Neural crest cell (in vitro differentiated cells): ENCODE measurements at places on chromosomes 11 and 22.

GRCh38 chr22:46480396-46480795, 57.0 kb downstream of the CELSR1 start:
- no peak overlapping the region for H3K4me3 ChIP-seq
- no peak for DNase-seq
- peaks cover 21% of the 10 kb centered on the region for H3K27me3 ChIP-seq

- H3K27me3 ChIP-seq: peaks cover 2% of the 10 kb centered on the region
- H3K4me1 ChIP-seq: peaks cover 36% of the 10 kb centered on the region
- H3K4me3 ChIP-seq: peak overlapping the region; percentile 89
- peak overlapping the region; percentile 76 for H3K27ac ChIP-seq
Measured at GRCh38 chr11:111601636-111601978, 642 bp upstream of the SIK2 start.

GRCh38 chr11:58070585-58070984, 39.8 kb downstream of the OR6Q1 start:
- H3K4me1 ChIP-seq: no peaks in the 10 kb centered on the region
- no peak for DNase-seq
- H3K27ac ChIP-seq: no peak overlapping the region
- H3K27me3 ChIP-seq: peaks cover 6% of the 10 kb centered on the region

GRCh38 chr11:72871119-72871518, 56.9 kb downstream of the ATG16L2 start:
- H3K4me3 ChIP-seq: no peak overlapping the region
- H3K27me3 ChIP-seq: no peaks in the 10 kb centered on the region
- H3K36me3 ChIP-seq: peaks cover 13% of the 10 kb centered on the region
- no peaks in the 10 kb centered on the region for H3K4me1 ChIP-seq
- no peak overlapping the region for H3K27ac ChIP-seq
- no peak for DNase-seq

DNA sequence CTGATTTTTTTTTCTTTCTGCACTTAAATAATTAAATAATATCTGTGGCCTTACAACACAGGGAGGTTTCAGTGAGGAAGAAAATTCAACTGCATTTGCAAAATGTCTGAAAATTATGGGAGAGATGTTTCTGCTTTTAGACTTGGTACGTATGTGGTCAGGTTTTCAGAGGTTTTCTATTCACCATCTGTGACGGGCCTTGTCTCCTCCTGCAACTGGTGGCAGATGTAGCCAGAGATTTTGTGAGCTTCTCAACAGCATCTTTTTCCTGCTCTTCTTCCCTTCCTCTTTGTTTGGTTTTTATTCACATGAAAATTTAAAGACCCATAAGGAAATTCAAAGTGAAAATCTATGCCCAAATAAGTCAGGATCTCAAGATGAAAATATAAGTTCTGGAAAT, 38.3 kb downstream of the ZBTB16 start:
- H3K4me3 ChIP-seq: no peak overlapping the region
- no peak for DNase-seq
- H3K27ac ChIP-seq: no peak overlapping the region
- H3K4me1 ChIP-seq: peaks cover 76% of the 10 kb centered on the region
- no peaks in the 10 kb centered on the region for H3K36me3 ChIP-seq

- DNase-seq: no peak
- H3K27ac ChIP-seq: no peak overlapping the region
- no peak overlapping the region for H3K4me3 ChIP-seq
- no peaks in the 10 kb centered on the region for H3K36me3 ChIP-seq
Measured at GRCh38 chr11:115408036-115408921, 95.9 kb downstream of the CADM1 start.

DNA sequence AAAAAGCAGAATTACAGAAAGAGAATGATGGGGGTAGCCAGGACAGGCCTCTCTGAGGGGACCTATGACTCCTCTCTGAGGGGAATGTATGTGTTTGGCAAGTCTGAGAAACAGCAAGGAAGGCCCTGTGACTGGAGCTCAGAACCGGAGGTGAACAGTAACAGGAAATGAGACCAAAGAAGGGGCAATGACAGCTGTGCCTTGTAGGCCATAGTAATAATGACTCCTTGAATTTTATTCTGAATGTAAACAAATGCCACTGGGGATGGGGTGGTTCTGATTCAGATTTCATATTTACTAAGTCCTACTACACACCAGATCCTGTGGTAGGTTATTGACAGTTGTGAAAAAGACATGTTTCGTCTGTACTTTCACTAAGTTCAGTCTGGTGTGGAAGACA, 52.8 kb upstream of the APOA1 start:
- peaks cover 3% of the 10 kb centered on the region for H3K36me3 ChIP-seq
- H3K27me3 ChIP-seq: no peaks in the 10 kb centered on the region
- no peak overlapping the region for H3K4me3 ChIP-seq

DNA sequence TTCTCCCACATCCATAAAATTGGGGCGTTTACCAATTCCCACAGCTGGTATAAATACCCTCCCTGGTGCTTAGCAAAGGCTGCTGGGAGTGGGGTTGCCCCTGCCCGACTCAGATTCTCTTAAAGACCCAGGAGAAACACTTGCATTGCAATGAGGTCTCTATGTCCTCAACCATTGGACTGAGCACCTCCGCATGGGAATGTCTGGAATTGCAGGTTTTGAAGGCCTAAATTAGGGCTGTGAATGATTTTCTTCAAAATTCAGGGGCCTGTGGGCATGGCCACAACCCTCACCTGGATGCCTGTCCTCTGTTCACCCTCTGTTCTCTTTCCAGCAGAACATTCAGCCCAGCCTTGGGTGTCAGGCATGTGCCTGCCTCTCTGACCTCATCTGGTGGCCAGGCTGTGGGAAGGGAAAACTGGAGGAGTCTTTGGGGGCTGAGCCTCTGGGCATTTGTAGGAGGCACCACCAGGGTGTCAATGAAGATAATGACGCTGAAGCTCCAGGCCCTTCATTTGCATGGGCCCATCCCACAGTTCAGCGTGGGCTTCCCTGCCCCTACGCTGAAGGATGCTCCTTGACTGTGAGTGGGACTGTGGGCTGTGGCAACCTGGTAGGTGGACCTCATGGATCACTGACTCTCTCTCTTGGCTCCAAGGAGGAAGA, 52.7 kb upstream of the MYEOV start:
- peak overlapping the region; percentile 51 for H3K27ac ChIP-seq
- peaks cover 3% of the 10 kb centered on the region for H3K27me3 ChIP-seq
- H3K36me3 ChIP-seq: no peaks in the 10 kb centered on the region
- no peak for DNase-seq
- H3K4me3 ChIP-seq: no peak overlapping the region
- peaks cover 13% of the 10 kb centered on the region for H3K4me1 ChIP-seq

GRCh38 chr11:6319704-6320410, 444 bp downstream of the CAVIN3 start:
- H3K36me3 ChIP-seq: no peaks in the 10 kb centered on the region
- peak overlapping the region; percentile 94 for H3K27ac ChIP-seq
- peak; percentile 30 for DNase-seq
- H3K4me3 ChIP-seq: peak overlapping the region; percentile 84
- H3K27me3 ChIP-seq: peaks cover 29% of the 10 kb centered on the region

GRCh38 chr11:61728940-61729219, 23.6 kb upstream of the MYRF start:
- H3K27me3 ChIP-seq: peaks cover 3% of the 10 kb centered on the region
- no peak overlapping the region for H3K4me3 ChIP-seq
- no peak for DNase-seq
- peaks cover 10% of the 10 kb centered on the region for H3K4me1 ChIP-seq
- H3K36me3 ChIP-seq: no peaks in the 10 kb centered on the region
- H3K27ac ChIP-seq: no peak overlapping the region

DNA sequence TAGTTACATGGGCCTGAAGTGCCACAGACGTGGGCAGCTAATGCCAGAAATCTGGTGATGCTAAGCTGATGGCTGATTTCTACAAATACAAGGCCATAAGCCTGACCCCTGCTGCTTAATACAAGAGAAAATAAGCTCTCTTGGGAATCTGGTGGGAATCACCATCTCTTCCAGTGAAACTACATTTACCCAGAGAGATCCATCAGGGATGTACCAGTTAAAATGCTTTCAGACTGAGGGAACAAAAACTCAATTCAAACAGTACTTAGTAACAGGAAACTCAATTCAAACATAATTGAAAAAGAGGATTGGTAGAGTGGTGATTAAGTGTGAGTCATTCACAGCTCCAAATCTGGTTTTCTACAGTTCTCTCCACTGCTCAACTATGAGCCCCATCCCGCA, 1.7 kb upstream of the CAVIN3 start:
- peak overlapping the region; percentile 97 for H3K27ac ChIP-seq
- H3K4me3 ChIP-seq: peak overlapping the region; percentile 18
- peaks cover 24% of the 10 kb centered on the region for H3K27me3 ChIP-seq
- no peaks in the 10 kb centered on the region for H3K36me3 ChIP-seq

GRCh38 chr11:19365743-19366410, 125.1 kb upstream of the E2F8 start:
- peaks cover 17% of the 10 kb centered on the region for H3K4me1 ChIP-seq
- H3K27me3 ChIP-seq: peaks cover 2% of the 10 kb centered on the region
- no peak overlapping the region for H3K4me3 ChIP-seq
- no peaks in the 10 kb centered on the region for H3K36me3 ChIP-seq

DNA sequence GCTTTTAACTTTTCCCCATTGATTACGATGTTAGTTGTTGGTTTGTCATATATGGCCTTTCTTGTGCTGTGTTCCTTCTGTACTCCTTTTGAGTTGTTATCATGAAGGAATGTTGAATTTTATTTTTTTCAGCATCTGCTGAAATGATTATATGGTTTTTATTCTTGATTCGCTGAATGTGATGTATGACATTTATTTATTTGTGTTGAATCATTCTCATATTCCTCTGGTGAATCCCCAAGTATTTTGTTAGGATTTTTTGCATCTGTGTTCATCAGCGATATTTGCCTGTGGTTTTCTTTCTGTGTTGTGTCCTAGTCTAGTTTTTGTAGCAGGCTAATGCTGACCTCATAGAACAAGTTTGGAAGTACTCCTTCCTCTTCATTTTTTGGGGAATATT, 78.2 kb downstream of the GGT1 start:
- H3K4me1 ChIP-seq: no peaks in the 10 kb centered on the region
- H3K27ac ChIP-seq: no peak overlapping the region
- H3K4me3 ChIP-seq: no peak overlapping the region
- no peak for DNase-seq
- H3K36me3 ChIP-seq: no peaks in the 10 kb centered on the region

GRCh38 chr11:27429761-27430393, 42.7 kb downstream of the LGR4 start:
- H3K27ac ChIP-seq: no peak overlapping the region
- H3K4me1 ChIP-seq: peaks cover 13% of the 10 kb centered on the region
- no peak for DNase-seq
- no peaks in the 10 kb centered on the region for H3K36me3 ChIP-seq
- no peak overlapping the region for H3K4me3 ChIP-seq
- no peaks in the 10 kb centered on the region for H3K27me3 ChIP-seq

DNA sequence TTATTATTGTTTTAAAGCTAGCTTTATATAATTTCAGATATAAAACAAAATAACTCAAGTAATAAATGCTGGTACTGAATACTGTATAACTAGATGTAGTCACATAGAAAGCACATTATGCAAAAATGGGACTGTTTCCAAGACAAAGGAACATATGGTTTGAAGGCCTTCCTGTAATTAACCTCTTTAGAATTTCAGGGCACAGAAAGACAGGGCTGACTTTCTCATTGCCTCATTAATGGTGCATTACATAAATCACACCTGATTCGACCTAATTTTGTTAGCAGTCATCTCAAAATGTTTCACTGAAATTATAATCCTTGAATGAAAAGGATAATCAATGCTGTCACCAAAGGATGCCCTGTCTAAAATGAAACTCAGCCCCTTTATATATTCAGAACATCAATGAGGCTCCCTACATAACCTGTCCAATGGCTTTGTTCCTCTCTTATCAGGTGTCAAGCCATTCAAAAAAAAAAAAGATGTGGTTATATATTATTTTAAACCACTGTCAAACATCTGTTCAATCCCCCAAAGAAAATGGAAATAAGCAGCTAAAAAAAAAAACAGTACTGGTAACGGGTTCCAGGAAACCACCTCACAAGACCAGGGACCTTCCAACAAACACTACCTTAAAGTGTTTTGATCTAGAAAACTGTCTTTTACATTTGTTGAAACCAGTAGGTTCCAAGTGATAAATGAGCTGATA, 77.4 kb downstream of the FAM168A start:
- H3K4me3 ChIP-seq: no peak overlapping the region
- DNase-seq: no peak
- H3K36me3 ChIP-seq: peaks cover 14% of the 10 kb centered on the region
- H3K4me1 ChIP-seq: peaks cover 19% of the 10 kb centered on the region
- no peak overlapping the region for H3K27ac ChIP-seq

GRCh38 chr22:38799265-38800002, 5.5 kb upstream of the DNAL4 start:
- no peaks in the 10 kb centered on the region for H3K36me3 ChIP-seq
- no peak overlapping the region for H3K4me3 ChIP-seq
- peaks cover under 1% of the 10 kb centered on the region for H3K4me1 ChIP-seq
- peaks cover 91% of the 10 kb centered on the region for H3K27me3 ChIP-seq
- H3K27ac ChIP-seq: no peak overlapping the region

GRCh38 chr11:2130881-2131352, 8.3 kb downstream of the IGF2 start:
- H3K4me3 ChIP-seq: no peak overlapping the region
- peaks cover 39% of the 10 kb centered on the region for H3K27me3 ChIP-seq
- DNase-seq: no peak
- H3K36me3 ChIP-seq: no peaks in the 10 kb centered on the region

GRCh38 chr22:38868886-38869381, 3.1 kb downstream of the CBX6 start:
- peaks cover 34% of the 10 kb centered on the region for H3K4me1 ChIP-seq
- H3K27ac ChIP-seq: no peak overlapping the region
- no peaks in the 10 kb centered on the region for H3K36me3 ChIP-seq
- H3K27me3 ChIP-seq: peaks cover 5% of the 10 kb centered on the region

GRCh38 chr11:100705447-100705846, 18.4 kb downstream of the ARHGAP42 start:
- H3K27me3 ChIP-seq: no peaks in the 10 kb centered on the region
- peaks cover 9% of the 10 kb centered on the region for H3K36me3 ChIP-seq
- H3K27ac ChIP-seq: no peak overlapping the region
- H3K4me3 ChIP-seq: no peak overlapping the region
- DNase-seq: no peak

GRCh38 chr11:133977067-133977677, 20.4 kb upstream of the IGSF9B start:
- no peak for DNase-seq
- no peak overlapping the region for H3K27ac ChIP-seq
- H3K27me3 ChIP-seq: peaks cover 56% of the 10 kb centered on the region
- H3K4me1 ChIP-seq: no peaks in the 10 kb centered on the region

DNA sequence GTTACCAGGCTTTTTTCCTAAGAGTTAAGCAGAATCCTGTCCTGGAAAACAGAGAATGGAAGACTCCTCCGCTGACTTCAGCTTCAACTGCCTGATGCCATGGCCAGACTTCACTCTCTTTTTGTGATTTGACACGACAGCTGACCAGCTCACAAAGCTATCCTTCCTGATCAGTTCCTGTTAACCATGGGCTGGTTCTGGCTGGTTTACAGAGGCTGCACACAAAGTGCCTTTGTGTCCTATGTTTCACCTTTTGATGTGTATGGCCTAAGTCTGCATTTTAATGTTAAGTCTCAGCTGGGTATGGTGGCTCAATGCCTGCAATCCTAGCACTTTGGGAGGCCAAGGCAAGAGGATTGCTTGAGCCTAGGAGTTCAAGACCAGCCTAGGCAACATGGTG, 11.1 kb downstream of the FOLR3 start:
- H3K36me3 ChIP-seq: no peaks in the 10 kb centered on the region
- no peak overlapping the region for H3K27ac ChIP-seq
- H3K27me3 ChIP-seq: peaks cover 11% of the 10 kb centered on the region

GRCh38 chr11:96681019-96681716, 291.4 kb downstream of the JRKL start:
- DNase-seq: no peak
- no peaks in the 10 kb centered on the region for H3K36me3 ChIP-seq
- H3K27ac ChIP-seq: no peak overlapping the region
- no peaks in the 10 kb centered on the region for H3K4me1 ChIP-seq
- H3K27me3 ChIP-seq: no peaks in the 10 kb centered on the region
